GM20000 (cell line): ENCODE measurements at places on chromosomes 11 and 22.

GRCh38 chr22:16845465-16845864 is 20.3 kb upstream of the XKR3 start:
- no peak for DNase-seq

DNA sequence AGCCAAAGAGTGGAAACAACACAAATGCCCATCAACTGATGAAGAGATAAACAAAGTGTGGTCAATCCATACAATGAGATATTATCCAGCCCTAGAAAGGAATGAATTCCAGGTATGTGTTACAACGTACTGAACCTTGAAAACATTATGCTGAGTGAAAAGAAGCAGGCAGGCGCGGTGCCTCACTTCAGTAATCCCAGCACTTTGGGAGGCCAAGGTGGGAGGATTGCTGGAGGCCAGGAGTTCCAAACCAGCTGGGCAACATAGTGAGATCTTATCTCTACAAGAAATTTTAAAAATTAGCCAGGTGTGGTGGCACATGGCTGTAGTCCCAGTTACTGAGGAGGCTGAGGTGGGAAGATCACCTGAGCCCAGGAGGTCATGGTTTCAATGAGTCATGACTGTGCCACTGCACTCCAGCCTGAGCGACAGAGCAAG is 24.6 kb upstream of the TESMIN start:
- no peak for DNase-seq

DNA sequence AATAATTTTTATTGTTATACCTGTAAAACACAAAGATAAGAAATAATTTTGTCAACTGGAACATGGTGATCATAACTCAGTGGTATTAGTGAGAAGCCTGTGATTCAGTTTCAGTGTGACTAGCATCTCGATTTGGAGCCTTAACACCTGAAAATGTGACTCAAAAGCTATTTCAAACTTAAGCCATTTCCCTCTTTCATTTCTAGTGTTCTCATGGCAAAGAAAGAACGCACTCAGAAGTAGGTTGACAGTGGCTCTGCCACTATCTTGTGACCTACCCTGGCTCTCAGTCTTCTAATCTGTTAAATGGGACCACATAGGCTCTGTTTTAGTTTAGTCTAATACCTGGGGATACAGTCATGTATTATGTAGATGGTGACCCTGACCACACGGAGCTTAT is 62.7 kb downstream of the ISX start:
- peak; percentile 60 for DNase-seq

- no peak for DNase-seq
These were observed 24.1 kb downstream of the IRAG1 start for GRCh38 chr11:10669258-10670033.

DNA sequence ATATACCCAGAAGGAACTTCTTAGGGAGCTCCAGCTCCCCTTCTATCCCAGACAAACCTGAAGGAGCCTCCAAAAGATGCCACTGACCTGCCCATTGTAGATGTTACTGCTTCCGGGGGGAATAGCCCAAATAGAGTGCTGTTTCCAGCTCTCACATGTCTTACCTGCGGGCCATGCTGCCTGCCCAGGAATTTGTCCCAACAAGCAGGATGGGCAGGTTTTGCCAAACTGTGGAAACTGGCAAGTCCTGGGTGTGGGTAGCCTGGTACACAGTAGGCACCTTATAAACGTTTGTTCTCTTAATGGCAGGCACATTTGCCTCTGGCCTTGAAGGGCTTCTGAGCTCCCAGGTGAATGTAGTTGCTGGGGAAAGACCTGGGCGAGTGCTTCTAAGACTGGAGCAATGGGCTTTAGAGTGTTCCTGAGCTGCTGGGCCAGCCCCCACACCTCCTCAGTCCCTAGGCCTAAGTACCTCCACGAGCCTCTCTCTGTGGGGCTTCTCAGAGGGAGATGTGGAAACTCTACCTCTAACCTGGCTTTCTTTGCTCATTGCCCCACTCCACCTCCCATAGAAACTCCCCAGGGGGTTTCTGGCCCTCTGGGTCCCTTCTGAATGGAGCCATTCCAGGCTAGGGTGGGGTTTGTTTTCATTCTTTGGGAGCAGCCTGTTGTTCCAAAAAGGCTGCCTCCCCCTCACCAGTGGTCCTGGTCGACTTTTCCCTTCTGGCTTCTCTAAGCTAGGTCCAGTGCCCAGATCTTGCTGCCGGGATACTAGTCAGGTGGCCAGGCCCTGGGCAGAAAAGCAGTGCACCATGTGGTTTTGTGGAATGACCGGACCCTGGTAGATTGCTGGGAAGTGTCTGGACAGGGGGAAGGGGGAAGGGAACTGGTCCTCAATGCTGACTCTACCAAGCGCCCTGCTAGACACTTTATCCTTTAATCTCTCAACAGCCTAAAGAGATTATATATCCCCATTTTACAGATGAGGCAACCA is 37.2 kb downstream of the LIMK2 start:
- no peak for DNase-seq

- no peak for DNase-seq
These were observed 59.4 kb downstream of the KDM2A start for GRCh38 chr11:67178421-67178820.

- peak; percentile 2 for DNase-seq
These were observed 69.2 kb downstream of the CD82 start for GRCh38 chr11:44634401-44635281.

- peak; percentile 47 for DNase-seq
These were observed 3.1 kb upstream of the TMA7B start for GRCh38 chr22:39956932-39957664.

GRCh38 chr11:45733176-45733575 is 67.8 kb upstream of the CHST1 start:
- no peak for DNase-seq

DNA sequence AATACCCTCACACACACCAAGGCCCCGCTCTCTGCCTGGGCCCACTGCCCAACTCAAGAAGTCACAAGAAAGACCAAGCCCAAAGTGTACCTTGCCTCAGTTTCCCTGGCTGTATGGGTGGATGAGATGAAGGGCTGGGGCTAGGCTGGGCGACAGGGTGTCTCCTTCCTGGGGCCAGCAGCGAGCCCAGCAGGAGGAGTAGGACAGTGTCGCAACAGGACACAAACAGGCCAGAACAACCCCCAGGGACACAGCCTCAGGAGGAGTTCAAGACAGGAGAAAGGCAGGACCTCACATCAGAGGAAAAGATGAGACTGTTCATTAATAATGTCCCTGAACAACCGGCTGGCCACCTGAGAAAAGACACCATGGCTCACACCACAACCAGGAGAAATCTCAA is 13.3 kb downstream of the CSNK1E start:
- DNase-seq: no peak

- no peak for DNase-seq
These were observed 22.0 kb downstream of the TP53AIP1 start for GRCh38 chr11:128920666-128921065.

- peak; percentile 47 for DNase-seq
These were observed 9.2 kb upstream of the GAS2 start for GRCh38 chr11:22657101-22657694.

DNA sequence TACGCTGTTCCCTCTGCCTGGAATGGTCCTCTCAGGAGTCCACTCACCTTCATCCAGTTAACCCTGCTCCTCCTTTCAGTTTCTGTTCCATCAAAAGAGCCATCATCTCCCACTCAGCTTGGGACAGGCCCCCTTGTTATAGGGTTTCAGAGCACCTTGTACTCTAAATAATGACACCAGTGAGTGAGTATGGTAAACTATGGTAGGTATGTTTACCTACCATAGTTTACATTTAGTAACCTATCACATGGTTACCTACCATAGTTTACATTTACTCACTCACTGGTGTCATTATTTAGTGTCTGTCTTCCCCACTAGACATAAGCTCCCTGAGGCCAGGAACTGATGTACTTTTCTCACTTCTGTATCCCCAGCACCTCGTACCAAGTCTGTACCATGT is 130.2 kb upstream of the SESN3 start:
- no peak for DNase-seq

- peak; percentile 56 for DNase-seq
These were observed 3.9 kb upstream of the BCL9L start for GRCh38 chr11:118929501-118930093.

- no peak for DNase-seq
These were observed 7.0 kb upstream of the MALAT1 start for GRCh38 chr11:65491614-65492386.

DNA sequence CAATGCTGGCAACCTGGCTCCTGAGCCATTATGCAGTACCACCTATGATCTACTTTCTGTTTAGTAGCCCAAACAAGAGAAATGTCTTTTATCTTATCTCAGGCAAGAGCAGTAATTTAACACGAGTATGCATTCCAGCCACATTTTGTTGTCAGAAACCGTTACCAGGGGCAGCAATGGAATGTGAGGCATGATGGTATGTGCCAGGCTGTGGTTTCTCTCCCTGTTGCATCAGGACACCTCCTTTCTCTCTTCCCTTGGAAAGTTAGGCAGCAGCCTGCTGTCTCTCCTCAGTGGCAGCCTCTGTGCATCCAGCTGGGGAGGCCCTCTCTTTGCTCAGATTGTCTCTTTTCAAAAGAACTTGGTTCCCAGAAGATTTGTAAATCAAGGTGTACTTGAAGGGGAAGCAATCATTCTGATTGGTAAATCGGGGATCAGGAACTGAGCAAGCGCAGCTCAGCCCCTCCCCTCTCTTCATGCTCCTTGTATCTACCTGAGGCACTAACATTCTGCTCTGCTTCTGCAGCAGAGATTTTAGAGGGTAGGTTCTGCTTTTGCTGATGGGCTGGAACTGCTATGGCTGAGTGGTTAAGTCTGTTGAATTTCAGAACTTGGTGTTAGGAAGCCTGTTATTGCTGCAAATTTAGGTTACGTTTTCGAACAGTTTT is 229.2 kb downstream of the ADAMTS15 start:
- no peak for DNase-seq

DNA sequence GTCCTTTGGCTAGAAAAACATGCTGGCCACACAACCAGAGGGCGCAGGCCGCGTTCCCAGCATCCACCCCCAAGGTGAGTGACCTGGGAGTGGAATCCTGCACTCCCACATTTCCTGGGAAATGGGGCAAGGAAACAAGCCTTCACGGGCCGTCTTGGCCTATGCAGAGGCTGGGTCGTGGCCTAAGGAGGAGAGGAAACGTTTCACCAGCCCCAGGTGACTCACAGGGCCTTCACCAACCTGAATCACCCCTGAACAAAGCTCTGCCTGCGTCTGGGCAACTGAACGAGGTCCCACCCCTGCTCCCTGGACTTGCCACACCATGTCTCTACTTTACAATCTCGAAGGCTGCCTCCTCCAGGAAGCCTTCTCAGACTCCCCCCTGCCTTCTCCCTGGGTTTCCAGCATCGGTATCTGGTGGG is 13.2 kb downstream of the MYH9 start:
- no peak for DNase-seq

- DNase-seq: no peak
These were observed 82.8 kb downstream of the SPATA19 start for GRCh38 chr11:133762538-133762937.

GRCh38 chr11:17692931-17693330 is 26.4 kb upstream of the MYOD1 start:
- no peak for DNase-seq

DNA sequence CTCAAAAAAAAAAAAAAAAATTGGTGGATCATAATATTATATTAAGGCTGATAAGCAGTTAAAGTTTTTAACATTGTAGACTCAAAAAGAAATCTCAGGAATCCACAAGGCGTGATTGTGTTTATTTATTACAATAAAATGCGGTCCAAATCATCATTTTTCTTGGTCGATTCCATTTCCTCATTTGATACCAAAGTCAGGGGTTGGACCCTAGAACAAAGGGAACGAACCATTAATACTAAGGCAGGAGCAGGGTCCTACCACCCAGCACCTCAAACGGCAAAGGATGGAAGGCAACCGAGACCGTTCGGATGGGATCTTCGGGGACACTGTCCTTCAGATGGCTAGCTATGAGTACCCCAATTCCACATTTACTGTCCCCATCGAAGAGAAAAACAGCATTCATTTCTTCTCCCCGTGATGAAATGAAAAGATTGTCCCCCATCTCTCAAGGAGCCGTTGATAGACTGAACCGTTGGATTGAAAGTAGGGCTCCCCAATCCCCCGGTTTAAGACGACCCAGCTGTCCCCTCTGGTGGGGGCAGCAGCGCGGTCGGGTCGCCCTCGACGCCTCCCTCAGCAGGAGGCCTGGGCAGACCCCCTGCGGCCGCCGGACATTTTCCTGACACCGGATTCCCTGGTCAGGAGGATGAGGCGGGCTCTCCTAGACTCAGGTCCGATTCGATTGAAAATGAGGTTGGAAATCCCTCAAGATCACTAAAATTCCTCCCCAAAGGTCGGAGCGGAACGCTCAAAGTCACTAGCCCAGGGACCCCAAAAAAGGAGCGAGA is 607 bp downstream of the DMC1 start:
- DNase-seq: peak; percentile 11

GRCh38 chr11:69968396-69969347 is 109.4 kb upstream of the ANO1 start:
- no peak for DNase-seq

DNA sequence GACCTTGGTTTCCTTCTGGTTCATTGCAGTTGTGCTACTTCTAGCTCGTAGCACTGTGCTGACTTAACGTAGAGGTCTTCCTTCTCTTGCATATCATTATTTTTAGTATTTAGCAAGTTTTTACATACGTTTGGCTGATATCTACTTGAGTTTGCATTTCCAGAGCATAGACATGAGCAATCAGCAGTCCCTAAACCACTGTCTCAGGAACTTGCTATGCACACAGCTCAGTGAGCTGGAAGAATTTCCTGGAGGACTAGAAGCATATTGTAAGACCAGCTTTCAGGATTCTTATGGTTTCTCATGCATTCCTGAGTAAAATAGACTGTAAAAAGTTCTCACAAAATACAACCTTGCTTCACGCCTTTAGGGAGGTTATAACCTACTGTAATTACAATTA is 226.7 kb upstream of the PDGFD start:
- no peak for DNase-seq

DNA sequence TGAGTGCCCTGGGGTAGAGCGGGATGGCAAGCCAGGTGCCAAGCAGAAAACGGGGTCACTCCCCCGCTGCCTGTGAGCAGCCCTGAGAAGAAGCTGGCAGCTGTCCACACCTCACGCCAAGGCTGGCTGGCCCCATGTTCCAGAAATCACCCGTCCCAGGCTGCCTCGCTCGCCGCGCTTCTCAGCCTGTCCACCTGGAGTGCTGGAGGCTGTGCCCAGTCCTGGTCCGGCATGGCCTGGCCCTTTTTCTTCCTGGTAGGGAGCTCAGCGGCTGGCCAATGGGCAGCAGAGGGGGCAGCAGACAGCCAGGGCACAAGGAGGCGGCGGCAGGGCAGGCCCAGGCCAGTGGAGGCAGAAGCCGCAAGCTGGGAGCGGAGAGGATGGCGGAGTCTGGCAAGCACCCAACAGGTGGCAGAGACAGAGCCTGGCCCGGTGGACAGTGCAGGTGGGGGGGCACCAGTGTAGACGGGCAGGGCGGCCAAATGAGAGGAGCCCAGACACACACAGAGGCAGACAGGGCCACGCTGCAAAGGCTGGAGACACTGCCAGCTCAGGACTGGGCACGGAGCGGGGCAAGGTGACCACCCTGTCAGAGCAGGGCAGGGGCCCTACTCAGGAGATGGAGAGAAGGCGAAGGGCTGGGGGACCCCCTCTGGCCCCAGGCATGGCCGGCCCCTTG is 37.2 kb upstream of the TH start:
- no peak for DNase-seq

DNA sequence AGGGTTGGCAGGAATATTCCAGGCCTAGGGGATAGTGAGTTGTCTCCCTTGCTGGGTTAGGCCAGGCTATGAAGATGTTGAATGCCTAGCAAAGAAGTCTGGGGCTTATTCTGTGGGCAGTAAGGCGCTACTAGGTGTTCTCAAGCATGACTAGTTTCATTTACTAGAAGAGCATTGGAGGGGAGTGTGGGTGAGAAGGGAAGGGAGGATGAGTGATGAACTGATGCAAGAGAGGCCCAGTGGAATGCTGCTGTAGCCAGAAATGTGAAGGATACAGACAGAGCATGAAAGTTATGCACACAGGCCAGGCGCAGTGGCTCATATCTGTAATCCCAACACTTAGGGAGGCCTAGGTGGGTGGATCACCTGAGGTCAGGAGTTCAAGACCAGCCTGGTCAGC is 33.5 kb downstream of the POU2F3 start:
- no peak for DNase-seq
